ENCODE measurements at places on chromosomes 16 and 17.

- DNase-seq = no peak
Observed at GRCh38 chr16:89053725-89054029, 40.0 kb upstream of the ACSF3 start.

DNA sequence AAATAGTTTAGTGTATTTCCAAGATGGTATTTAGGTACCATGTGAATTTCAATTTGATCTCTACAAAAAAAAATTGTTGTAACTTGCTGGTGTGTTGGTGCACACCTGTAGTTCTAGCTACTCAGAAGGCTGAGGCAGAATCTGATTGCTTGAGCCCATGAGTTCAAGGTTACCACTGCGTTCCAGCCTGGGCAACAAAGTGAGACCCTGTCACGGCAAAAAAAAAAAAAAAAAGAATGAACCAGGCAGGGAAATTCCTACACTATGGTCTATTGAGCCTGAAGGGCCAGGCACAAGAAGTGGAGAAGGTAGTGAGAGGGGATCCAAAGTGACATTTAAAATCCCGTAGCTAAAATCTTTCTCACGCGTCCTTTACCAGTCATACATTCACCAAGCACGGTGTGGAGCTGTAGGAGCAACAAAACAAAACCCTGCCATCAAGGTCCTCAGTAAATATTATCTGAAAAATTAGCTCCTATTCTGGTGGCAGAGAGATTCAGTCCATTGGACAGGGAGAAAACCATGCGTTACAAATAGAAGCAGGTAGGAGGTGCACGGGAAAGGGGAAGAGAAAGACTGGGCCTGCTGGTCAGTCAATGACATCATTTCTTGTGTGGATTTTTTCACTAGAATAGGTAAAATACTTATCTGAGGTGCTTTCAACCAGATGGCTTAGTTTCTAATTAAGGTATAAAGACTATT is 27.3 kb downstream of the TXNDC11 start:
- no peak for DNase-seq

- no peak for DNase-seq
Observed at GRCh38 chr16:49019831-49020230, 261.8 kb downstream of the CBLN1 start.

DNA sequence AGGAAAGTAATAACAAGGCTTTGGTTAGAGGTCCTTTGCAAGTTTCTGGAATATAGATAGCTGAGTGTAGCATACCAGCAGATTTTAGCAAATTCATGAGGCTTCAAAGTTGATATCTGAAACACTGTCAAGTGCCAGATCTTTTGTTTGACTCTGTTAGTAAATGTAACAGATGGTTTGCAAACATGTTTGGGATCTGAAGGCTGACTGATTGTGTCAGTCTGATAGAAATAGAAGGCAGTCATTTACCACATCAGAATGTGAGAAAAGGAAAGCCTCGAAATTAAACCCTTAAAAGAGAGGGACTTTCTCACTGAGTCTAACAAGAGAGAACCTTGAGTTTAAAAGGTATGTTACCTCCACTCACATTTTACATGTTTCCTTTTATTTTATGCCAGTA is 371.5 kb downstream of the KIF2B start:
- no peak for DNase-seq

GRCh38 chr17:80639658-80640057 is 95.0 kb downstream of the RPTOR start:
- DNase-seq = no peak

DNA sequence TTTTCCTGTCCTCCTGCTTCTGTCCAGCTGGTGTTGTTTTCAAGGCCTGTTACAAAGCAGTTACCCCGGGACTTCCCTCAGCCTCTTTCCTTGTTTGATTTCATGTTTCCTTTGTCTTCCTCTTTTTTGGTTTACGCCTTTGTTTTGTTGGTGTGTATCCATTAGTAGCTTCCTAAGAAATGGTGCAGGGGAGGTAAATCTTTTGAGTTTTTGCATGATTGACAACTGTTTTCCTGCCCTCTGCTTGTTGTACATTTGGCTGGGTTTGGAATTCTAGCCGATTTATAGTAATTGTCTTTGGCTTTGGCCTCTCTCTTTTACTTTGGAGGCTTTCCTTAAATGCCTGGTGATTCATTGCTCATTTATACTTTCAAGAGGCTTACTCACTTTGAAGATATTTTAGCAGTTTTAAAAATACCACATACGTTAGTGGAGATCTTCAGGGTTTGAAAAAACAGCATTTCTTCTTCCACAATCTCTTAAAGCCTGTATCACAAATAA is 32.8 kb downstream of the DNAH2 start:
- no peak for DNase-seq

DNA sequence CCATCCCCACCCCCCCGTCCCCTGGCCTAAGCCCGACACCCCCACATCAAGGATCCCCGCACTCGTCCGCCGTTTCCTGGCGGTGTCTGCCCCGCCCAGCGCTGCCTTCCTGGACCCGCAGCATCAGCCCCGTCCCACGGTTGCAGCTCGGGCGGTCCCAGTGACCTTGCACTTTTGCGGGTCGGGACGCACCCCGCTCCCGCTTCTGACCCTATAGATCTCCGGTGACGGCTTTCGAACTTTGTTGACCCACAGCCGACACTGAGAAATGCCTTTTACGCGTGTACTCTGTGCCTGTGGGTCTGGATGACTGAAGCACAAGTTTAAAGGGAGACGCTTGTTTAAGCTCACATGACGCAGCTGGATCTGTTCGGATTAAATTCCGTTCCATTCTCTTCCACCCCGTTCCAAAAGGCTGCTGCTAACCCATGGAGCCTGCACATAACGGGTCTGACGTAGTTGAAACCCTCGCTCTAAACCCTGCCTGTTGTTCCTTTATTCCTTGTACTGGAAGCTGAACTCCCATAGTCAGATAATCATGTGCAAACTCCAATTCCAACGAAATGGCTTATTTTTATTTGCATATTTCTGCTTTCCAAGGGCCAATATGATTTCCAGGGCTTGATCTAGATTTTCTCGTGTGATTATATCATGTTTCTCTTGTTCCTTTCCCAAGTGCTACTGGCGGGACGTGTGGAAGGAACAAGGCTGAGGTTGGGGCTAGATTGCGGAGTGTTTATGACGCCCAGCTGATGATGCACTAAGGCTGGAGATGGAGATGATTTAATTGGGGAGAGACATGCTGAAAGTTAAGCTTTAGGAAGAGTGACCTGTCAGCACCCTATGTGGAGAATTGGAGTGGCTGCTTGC is 834 bp downstream of the FLYWCH1 start:
- DNase-seq = peak; percentile 22

GRCh38 chr16:30004424-30004776 is 6.4 kb downstream of the DOC2A start:
- no peak for DNase-seq

DNA sequence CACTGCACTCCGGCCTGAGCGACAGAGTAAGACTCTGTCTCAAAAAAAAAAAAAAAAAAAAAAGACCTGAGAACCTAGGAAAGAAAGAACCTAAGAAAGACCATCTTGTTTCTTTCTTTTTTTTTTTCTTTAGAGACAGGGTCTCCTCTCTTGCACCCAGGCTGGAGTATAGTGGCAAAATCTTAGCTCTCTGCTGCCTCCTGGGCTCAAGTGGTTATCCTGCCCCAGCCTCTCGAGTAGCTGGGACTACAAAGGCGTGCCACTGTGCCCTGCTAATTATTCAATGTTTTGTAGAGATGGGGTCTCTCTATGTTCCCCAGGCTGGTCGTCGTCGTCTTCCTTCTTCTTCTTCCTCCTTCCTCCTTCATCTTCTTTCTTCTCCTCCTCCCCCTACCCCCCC is 7.8 kb upstream of the BIRC5 start:
- DNase-seq = peak; percentile 44

GRCh38 chr16:17334096-17334495 is 136.7 kb downstream of the XYLT1 start:
- DNase-seq = no peak

DNA sequence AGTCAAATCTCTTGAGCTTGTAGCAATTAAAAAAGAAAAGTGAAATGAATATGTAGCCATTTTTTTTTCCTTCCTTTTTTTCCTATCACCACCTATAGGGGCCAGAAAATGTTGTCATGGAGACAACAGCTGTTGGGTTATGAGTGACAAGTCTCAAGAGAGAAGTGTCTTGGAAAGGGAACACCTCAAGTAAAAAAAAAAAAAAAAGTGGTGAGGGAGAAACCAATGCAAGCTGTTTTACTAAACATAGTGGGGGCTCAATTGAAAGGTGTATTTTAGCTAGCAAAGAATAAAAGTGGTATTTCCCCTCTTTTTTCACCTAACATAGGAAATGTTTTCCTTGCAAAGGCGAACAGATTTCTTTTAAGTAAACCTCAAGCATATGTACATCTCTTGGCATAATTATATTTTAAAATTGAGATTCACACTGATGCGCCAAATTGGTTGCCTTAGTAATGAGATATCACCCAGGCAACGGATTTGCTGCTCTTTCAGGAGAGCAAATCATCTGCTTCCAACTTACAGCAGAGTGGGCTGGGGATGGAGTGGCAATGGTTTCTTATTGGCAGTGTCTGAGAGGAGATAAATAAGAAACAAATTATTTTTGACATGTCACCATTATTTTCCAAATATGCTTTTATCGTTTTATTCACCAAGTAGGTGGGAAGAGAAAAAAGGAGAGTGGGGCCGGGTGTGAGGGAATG is 183.6 kb downstream of the MYO1D start:
- no peak for DNase-seq

GRCh38 chr17:79084291-79085153 is 9.9 kb downstream of the ENGASE start:
- no peak for DNase-seq
